Activated CD4-positive, alpha-beta T cell treated with anti-CD3 and anti-CD28 coated beads for 1 hour (primary cell): ENCODE measurements at places on chromosomes 11 and 22.

GRCh38 chr11:69636512-69637197 lies 4.3 kb upstream of the CCND1 start:
- DNase-seq, result no peak

DNA sequence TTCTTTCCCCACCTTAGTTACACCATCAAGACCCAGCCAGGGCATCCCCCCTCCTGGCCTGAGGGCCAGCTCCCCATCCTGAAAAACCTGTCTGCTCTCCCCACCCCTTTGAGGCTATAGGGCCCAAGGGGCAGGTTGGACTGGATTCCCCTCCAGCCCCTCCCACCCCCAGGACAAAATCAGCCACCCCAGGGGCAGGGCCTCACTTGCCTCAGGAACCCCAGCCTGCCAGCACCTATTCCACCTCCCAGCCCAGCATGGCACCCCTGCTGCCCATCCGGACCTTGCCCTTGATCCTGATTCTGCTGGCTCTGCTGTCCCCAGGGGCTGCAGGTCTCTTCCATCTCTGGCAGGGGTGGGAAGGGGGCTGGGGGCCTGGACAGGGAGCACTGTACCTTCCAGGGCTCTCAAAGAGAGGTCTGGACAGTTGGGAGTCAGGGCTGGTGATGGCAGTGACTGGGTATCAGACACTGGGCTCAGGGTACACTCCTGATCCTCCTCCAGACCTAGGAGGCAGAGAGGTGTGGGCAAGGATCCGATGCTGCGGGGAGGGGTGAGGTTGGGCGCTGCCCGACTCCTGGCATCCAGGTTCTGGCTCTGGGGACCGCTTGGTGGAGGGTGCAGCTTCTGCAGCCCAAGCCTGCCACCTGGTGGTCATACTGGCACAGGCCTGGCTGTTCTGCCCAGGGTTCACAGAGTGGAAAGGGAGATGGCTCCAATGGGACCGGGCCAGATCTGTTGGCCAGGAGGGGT lies at the start of gene UPK2:
Gene UPK2 (plus strand): TSS at position 205 of the 753 bp plus-strand sequence. CDS start 53 bp downstream, at position 258.
- DNase-seq, result peak; percentile 82

DNA sequence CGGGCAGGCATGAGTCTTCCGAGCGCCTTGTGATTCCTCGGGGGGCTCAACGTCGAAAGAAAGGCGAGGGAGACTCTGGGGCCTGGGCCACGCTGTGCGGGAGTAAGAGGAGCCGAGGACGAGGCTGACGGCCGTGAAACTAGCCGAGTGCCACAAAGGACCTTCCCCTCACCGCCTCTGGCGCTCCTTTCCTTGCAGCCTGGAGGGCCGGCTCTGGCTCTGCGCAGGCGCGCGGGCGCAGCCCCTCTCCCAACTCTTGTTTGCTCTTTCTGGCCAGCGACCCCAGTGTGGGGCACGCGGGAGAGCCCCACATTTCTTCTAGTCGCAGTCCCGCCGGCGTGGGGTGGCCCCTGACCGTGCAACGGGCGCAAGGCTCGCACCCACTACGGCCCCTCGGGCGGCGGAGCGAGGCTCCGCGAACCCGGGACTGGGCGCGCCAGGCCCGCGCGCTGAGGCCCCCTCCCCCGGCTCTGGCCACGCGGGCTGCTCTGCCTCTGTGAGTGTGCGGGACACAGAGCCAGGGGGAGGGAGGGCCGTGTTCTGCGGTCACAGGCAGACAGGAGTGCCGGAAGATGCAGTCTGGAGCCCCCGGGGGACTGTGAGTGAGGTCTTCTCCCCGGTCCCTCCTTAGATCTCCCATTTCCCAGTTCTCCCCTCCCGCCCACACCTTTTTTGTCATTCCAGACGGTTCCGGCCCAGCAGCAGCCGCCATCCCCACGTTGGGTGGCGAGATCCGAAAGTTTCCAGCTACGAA lies 1.0 kb upstream of the TOB2 start:
- DNase-seq, result peak; percentile 38

DNA sequence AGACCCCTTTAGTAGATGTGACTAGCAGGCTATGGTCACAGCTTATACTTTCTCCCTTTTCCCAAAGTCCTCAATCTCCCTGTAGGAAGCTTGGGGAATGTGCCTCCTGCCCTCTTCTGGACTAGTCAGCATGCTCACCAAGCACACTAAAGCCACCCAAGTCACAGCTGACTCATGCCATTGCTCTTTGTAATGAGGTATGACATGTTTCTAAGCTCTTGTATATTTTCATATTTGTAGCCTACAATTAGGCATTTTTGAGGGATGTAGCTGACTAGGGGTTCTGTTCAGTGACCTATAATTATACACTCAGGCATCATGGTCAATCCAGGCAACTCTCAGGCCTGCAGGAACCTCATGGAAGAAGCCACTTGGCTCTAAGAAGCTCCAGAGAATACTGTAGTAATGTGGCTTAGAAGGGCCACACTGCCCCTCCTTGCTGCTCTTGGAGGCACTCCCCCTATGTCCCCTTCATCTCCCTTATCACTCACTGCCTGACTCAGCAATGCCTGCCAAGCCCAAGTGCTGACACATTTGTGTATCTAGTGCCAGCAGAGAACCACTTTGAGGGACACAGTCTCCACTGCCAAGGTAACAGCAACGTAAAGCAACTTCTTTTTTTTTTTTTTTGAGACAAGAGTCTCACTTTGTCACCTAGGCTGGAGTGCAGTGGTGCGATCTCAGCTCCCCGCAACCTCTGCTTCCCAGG lies 86.2 kb downstream of the RPL27A start:
- DNase-seq, result no peak

GRCh38 chr11:46391578-46392420 lies at the start of gene CHRM4:
Gene CHRM4, minus strand, starts transcription at chr11:46391776. Its CDS starts 5,219 bp downstream, at chr11:46386557.
- no peak for DNase-seq

- DNase-seq, result no peak
These were observed 200.6 kb downstream of the CEP164 start for GRCh38 chr11:117528097-117528721.

- no peak for DNase-seq
These were observed 27.2 kb upstream of the GAB4 start for GRCh38 chr22:17035246-17035645.

DNA sequence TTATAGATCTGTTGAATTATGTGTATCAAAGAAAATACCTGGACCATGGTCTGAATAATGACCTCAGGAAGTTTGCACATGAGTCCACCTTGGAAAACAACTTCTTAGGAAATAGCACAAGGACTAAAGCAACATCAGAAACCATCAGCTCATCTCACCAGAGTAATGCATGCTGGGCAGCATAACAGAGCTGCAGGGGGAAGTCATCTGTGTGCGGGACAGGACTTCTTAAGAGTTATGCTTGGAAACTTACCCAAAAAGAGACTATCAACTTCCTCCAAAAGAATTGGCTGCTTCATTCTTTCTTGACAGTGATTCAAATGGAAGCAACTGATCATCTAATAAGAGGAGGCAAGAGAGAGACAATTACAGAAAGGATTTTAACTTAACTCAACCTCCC lies 2.5 kb downstream of the OR56B4 start:
- no peak for DNase-seq

DNA sequence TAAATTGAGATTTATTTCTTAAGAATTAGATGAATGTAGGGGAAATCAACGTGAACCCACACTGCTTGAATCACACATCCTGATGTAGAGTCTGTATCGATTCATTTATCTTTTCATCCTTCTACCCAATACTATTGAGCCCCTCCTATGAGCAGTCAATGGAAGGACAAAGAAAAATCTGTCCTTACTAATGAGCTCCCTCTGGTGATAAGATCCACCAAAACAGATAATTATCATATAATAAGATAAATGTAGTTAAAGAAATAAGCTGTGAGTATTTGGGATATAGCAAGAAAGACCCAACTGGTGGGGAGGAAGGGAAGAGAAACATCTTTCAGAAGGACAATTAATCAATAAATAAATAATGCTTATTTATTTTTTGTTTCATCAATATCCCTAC lies 385.1 kb upstream of the CCDC90B start:
- no peak for DNase-seq

DNA sequence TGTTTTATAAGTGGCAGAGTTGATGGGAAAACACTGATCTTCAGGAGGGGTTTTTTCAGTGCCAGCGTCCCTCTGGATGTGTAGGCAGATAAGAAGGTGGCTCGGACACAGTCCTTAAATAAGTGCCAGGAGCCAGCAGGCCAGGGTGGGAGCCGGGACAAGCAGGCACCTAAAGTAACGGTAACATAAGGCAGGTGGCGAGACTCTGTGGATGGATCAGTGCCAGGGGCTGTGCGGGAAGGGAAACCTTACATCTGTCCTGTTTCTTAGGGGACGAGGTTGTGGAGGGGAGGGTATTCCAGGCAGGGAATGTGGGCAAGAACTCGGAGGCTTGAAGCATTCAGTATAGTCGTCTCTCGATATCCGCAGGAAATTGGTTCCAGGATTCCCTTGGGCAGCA lies 15.9 kb downstream of the BCR start:
- DNase-seq, result no peak

DNA sequence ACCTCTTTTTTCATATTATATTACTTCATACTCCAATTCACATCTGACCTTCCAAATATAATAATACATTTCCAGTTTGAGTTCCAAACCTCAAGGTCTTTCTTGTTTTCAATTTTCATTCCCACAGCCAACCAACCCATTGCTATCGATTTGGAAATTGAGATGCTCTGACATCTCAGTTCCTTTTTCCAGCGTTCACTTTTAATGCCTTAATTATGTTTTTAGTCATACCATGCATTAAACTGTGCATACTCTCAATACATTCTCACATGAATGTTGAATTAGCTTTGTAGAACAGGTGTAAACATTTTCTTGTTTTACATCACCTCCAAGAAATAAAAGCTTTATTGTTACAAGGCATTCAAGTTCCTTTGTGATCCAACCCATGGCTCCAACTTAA lies 294.2 kb upstream of the ANO3 start:
- DNase-seq, result no peak

- DNase-seq, result no peak
These were observed 21.8 kb downstream of the MICAL2 start for GRCh38 chr11:12131943-12132789.

DNA sequence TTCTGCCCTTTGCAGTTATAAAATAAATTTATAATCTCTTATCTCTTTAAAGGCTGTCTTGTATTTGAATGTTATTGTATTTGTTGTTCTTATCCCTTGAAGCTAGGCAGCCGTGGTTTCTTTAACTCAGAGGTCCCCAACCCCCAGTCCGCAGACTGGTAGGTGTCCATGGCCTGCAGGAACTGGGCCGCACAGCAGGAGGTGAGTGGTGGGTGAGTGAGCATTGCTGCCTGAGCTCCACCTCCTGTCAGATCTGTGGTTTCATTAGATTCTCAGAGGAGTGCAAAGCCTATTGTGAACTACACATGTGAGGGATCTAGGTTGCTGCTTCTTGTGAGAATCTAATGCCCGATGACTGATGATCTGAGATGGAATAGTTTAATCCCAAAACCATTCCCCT lies 380.0 kb upstream of the CCDC90B start:
- no peak for DNase-seq

DNA sequence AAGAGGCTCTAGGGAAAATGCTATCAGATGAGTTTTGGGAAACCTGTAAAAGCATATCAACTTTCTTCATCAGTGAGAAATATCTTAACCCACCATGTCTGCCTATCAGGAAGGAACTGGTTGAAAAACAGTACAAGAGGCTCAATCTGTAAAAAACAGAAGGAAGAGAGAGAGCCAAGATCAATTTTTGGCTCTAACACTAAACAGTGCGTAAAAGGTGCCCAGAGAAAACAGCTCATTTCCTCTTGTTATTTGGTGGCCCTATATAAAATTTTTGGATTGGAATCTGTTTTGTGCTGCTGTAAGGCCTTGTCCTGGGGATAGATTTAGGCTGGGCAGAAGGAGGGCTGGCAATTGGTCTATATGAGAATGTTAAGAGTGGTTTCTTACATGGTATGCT lies 12.1 kb downstream of the MS4A2 start:
- no peak for DNase-seq
